ENCODE measurements at places on chromosomes 3 and 15.

DNA sequence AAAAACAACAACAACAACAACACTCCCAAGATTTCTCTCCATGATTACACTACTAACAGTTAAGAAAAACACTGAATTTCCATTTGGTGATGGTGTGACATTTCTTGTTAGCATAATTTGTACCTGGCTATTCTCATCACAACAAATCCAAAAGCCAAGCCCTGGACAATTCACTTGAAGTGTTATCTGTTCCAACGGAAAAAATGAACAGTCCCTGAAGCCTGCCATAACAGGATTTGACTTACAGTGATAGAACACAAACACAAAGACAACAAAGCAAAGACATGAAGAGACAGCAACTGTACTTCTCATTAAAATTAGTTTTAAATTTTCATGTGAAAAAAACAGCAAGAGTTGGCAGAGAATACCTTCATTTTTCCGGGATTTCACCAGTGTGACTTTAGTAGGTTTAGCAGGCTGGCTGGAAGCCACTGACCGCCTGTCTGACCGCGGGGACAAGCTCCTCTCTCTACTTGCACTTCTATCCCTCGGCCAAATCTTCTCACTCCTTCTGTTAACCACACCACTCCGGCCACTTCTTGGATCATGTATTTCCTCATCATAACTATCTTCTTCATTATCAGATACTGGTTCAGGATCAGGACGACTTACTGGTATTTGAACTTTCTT lies 56.3 kb downstream of the TJP1 start:
- no peak for DNase-seq

- no peak for DNase-seq
Observed at GRCh38 chr15:31255732-31256377, 70.8 kb upstream of the KLF13 start.

- no peak for DNase-seq
Observed at GRCh38 chr15:90557186-90558084, 27.7 kb downstream of the CRTC3 start.

GRCh38 chr3:45227071-45227820 lies 1.2 kb upstream of the TMEM158 start:
- no peak for DNase-seq

DNA sequence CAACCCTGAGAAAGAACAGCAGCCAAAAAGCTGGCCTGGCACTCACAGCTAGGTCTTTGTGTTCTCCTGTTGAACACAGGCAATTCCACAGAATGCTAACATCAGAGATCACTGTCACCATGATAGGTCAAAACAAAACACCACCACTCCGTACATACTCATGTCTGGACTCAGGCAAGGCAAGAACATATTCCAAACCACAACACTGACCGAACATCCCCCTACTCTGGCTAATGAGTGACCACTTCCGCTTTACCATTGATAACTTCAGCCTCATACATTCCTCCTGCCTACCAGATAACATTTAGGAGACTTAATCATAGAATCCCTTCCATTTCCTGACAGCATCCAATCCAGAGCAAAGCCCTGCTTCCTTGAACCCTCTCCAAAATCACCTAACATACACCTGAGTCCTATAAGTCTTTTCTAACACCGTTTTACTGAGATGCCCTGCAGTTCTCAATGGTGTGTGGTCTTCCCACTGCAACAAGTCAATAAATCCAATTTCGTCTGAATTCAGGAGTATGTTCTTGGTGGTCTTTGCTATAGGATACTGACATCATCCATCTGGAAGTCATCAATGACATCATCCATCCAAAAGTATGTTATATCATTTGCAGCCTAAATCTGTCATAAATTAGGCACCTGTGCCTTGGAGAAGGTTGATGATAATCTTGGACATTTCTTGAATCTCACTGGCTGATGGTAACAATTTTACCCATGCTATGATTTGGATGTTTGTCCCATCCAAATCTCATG lies 23.7 kb downstream of the RIOX2 start:
- no peak for DNase-seq

DNA sequence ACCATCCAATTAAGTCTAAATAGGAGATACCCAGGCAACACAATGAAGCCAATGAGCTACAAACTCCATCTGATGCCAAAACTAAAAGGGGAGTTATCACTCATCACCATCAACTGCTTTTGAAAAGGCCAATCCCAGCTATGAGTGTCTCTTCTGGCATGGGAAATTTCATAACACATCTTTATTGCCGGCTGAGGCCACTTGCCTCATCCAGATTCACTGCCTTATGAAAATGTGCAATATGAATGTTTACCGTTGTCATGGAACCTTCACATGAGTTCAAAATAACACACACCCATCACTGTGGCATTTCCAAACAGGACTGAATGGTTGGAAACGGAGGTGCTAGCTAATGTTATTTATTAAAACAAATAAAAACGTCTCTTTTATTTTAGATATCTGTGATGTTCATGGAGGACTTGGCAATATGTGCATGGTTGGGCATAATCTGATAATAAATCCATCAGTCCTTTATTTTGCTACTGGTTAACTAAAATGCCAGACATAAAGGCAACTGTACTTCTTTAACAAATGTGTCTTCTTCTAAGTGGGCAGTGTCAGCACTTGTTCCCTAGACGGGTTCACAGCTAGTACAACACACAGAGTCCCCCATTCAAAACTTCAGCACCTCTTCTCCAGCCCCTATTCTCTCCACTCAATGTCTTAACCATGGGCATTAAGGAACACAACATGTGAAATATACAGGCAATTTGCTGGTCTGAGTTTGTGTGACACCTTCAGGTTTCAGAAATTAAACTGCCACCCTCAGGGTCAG lies 143.9 kb downstream of the MAGI1 start:
- DNase-seq: no peak

DNA sequence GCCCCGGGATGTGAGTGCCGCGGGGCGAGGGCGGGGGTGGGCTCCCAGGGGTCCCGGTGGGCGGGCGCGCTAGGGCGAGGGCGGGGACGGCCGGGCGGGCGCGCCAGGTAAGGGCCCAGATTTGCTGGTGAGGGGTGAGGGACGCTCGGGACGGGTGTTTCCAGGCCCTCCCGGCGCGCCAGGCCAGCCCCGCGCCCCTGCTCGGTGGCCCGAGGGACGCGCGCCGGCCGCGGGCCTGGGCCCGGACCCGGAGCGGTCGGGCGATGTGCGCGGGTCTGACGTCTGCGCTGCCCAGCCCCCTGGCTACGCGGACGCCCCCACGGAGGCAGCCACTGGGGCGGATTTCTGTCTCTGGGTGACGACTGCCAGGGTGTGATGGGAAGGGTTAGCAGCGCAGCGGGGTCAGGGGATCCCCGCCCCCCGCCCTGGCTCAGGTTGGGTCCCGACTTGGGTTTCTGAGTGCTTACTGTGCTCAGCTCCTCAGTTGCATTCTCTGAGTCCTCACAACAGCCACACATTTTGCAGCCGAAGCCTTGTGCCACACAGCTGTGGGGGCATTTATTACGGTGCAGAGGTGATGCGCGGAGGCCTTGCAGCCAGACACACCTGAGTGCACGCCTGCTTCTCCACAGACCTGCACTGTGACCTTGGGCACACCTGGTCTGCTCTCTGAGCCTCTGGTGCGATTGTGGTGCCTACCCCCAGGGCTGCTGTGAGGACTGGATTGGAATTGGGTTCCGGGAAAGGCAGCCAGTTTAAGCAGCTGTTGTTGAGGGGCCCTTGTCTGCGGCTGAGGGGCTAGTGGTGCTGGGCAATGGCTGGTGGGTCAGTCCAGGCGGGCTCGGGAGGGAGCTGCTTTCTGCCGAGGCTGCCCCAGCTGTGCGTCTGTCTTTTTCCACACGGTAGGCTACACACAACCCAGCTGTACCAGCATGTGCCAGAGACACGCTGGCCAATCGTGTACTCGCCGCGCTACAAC lies 523 bp downstream of the HDAC11 start:
- no peak for DNase-seq

DNA sequence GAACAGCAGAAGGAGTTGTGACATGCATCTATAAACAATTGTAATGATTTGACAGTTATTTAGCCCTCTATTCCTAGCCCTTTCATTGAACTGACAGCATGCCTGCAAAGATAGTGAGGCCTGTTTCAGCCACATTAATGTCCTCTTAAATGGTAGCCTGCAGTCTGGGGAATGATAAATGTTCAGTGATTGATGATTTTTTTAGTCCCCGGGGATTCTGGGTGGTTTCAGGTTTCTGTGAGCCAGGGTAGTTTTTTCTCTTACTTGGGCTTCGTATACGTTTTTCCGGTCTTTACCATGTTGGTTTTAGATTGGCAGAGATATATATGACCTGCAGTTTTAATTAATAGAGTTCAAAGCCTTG lies 172.0 kb downstream of the TCF12 start:
- DNase-seq: no peak

GRCh38 chr3:83734656-83735055 lies 1224.1 kb upstream of the CADM2 start:
- no peak for DNase-seq

GRCh38 chr3:9864200-9864927 lies 15.7 kb downstream of the CIDEC start:
- DNase-seq: no peak

DNA sequence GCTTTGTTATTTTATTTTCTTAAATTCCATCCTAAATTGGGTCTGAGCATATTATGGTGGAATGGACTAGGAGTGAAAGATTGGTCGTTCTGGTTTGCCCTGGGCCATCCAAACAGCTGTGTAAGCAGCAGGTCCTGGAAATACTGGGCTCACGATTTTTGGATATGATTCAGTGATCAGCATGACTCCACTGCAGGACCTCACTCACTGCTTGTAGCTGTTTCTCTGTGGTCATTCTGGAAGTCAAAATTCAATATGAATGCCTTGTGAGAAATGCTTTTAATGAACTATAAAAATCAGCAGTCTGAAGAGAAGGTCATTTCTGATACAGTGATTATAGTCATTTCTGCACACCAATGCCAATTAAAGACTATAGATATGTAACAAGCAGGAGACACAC lies 185.0 kb downstream of the RBMS3 start:
- DNase-seq: no peak

- no peak for DNase-seq
Observed at GRCh38 chr3:100402256-100402655, 917 bp downstream of the LNP1 start.

DNA sequence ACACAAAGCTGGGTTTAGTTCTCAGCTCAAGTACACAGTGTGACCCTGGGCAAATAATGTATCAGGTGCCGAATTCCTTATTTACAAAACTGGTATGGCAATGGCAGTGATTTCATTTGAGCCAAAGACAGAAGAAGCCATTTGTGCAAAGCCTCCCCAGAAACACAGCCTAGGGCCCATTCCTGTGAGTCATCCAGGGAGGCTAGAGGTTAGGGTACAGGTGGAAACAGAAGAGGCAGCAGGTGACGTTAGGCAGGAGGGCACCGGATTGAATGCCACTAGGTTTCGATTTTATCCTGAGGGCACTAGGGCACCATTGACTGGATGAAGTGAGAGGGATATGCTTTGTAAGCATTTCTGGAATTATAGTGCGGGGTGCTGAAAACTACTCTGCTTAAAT lies 766.9 kb upstream of the NR2F2 start:
- no peak for DNase-seq

DNA sequence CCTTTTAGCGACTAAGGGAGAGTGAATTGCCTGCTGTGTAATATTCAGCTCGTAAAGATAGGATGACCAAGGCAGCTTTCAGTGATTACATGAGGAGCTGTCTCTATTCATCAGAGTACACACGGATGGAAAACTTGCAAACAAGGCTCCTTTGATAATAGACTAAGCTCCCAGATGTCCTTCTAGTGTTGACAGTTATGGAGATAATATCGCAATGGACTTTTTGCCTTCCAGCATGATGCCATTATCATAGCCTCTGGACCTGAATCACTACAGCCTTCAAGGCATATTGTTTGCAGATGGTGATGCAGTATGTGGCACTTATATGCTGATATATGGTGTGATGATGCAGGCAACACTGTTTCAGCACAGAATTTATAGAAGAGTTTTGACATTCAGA lies 93.9 kb downstream of the ECT2 start:
- no peak for DNase-seq

DNA sequence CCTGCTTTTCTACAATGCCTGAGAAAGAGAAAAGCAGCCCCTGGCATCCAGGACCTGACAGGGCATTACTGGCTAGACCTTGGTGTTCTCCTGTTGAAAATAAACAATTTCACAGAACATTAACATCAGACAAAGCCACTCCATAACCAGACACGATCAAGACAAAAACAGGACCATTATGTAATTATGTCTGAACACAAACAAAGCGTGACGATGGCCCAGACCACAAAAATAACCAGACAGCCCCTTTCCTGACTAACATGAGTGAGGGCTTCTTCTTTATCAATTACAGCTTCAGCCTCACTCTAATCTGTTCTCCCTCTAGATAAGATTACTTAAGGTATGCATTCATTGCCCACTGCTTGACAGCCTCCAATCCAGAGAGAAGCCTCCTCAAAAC lies 172.7 kb upstream of the LMCD1 start:
- DNase-seq: no peak

DNA sequence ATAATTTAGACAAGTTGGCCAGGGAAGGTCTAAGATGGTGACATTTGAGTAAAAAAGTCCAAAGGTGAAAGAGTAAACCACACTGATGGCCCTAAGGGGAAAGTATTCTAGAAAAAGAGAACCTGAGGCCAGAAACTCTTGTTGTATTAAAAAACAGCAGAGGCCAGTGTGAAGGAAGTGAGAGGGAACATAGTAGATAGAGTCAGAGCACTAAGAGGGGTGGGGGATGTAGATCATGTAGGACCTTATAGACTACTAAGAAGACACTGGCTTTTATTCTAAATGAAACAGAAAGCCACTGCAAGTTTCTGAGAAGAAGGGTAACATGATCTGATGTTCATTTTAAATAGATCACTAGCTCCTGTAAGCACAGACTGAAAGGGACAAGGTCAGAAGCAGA lies 14.5 kb downstream of the POLQ start:
- no peak for DNase-seq

DNA sequence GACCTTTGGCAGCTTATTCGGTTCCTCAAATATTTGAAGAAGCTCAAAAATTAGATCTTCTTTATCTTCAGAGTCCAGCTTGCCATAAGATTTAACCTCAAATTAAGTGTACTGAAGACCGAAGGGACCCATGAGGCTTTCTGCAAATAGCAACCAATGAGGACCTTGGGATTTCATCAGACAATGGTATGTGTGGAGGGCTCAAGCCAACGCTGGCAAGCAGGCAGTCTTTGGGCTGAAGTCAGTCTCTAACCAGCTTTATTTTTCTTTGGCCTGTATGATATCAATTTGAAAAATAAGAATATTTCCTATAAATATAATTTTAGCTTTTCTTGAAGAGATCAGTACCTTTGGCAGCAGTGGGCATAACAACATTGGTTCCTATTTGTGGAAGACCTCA lies 692.7 kb downstream of the MCTP2 start:
- DNase-seq: no peak

GRCh38 chr3:126014252-126014651 lies 45.3 kb downstream of the ROPN1B start:
- no peak for DNase-seq

GRCh38 chr3:111810909-111811308 lies 48.2 kb upstream of the PHLDB2 start:
- no peak for DNase-seq

DNA sequence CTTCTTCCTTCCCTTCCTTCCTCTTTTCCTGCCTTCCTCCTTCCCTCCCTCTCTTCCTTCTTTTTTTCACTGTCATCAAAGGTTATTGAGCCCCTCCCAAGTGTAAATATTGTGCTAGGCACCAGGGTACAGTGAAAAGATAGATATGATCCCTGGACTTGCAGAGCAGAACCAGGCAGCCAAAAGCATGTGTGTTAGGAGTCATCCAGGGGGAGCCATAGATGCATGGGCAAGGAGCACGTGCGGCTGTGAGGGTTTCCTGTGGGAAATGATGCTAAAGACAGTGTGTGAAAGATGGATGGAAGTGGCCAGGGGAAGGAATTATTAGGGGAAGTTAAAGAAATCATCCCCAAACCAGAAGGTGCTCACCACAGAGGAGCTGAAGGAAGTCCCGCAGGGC lies 65.2 kb downstream of the NR2F2 start:
- no peak for DNase-seq

GRCh38 chr15:88661761-88662556 lies 23.1 kb downstream of the ISG20 start:
- no peak for DNase-seq
